ENCODE measurements at places on chromosomes 6 and 20.

GRCh38 chr6:14107711-14108494 lies 9.7 kb upstream of the CD83 start:
- DNase-seq, result no peak

GRCh38 chr6:116876107-116876506 lies 935 bp upstream of the RFX6 start:
- DNase-seq, result no peak

- no peak for DNase-seq
Observed at GRCh38 chr6:156718647-156719394, 58.4 kb upstream of the ARID1B start.

- DNase-seq, result no peak
Observed at GRCh38 chr20:38790200-38791053, 15.1 kb upstream of the PPP1R16B start.

GRCh38 chr6:47922391-47922790 lies 140.6 kb downstream of the OPN5 start:
- no peak for DNase-seq
